ENCODE measurements at places on chromosomes 6 and 20. TPM values are rescaled to one million over a fixed set of nuclear protein-coding genes. Genes with fewer than 3 reads are reported as not detected.

DNA sequence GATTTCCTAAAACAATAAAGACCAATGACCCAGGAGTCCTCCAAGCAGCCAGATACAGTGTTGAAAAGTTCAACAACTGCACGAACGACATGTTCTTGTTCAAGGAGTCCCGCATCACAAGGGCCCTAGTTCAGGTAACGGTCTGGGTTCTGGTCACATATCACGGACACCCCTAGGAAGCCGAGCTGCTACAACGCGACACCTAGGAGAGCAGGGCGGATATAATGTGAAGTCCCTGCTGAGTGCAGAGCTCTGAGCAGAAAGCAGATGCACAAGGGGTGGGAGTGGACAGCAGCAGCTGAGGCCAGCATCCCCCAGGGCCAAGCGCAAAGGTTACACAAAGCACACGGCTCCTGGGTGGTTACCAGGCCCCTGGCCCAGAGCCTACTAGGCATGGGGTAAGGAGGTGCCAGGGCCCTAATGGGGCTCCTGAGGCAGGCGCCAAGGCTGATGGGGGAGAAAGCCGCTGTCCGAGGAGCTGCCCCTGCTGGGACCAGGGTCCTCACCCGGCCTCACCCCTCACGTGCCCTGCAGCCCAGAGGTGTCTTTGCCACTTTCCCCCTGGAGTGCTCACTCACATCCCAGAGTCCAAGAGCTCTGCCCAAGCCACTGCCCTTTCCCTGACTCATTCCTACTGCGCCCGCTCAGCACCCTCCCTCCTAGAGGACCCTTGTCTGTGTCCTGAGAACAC is 8.4 kb downstream of the CST7 start:
- no peak for DNase-seq

- DNase-seq: no peak
Measured at GRCh38 chr6:37317312-37318038, 36.3 kb upstream of the RNF8 start.

DNA sequence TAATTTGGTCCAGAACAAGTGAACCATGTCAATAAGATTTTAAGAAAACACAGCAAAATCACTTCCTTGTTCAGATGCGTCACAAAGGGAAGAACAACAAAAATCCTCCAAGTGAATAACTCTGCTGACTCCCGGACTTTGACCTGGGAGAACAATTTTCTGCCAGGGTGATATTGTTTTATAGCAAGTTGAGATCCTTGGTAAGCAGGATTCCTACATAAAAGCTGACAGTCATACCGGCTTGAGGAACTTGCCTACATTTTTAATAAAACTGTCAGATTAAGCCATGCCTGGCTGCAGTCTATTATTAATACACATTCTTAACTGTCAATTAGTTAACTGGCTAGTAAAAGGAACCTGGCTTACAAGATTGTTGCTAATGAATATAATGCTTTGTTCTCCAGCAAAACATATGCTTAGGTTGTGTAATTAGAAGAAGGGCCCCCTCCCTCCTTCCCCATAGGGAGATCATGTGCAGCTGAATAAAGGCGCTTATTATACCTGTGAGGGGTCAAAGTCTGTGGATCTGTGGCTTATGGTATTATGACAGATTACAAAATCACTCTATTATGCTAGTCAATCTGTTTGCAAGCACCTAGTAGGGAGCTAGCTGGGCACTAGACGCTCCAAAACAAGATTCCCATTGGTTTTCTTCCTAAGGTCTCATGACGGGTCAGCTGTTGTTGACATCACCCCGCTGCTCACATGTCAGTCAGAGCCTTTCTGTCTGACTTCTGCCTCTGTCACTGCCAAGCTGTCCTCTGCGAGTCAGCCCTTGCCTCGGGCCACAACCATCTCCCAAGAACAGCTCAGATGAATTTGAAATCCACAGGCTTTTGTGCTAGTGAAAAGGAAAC is 44.6 kb upstream of the SEC63 start:
- no peak for DNase-seq

DNA sequence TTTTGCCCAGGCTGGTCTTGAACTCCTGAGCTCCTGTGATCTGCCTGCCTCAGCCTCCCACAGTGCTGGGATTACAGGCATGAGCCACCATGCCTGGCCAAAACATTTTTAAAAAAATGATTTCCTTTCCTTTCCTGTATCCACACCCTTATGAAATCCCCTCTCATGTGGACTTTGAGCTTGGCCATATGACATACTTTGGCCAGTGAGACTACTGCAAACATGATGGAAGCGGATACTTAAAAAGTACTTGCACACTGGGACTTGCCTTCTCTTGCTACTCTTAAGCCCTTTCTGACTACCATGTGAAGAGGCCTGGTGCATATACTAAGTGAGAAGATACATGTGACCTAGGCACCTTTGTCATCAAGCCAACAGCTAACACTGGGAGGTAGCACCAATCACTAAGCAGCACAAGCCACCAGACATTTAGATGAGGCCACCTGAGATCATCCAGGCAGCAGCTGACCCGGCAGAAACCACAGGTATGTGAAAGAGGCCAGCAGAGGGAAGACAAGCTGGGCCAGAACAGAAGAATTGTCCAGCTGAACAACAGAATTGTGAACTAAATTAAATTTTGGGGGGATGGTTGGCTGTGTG is 78.5 kb upstream of the HDAC2 start:
- no peak for DNase-seq

DNA sequence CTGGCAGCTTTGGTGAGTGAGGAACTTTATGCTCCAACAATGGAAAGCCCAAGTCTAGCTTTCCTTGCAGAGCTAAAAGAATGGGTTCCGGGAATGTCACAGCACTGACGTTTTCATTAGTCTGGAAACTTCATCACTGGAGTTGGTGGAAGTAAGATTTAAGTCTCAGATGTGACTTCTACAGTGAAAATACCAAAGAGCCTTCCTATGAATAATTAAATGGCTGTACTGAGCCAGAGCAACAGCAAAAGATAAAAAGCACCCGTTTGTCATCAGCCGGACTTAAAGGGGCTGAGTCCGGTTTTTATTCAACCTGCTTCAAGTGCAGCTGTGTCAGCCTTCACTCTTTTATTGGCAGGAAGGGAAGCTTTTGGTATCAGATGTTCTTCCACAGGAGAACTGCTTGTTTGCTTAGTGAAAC is 46.5 kb upstream of the SHLD1 start:
- DNase-seq: no peak

- DNase-seq: no peak
Measured at GRCh38 chr6:122859676-122860075, 70.6 kb downstream of the SMPDL3A start.

DNA sequence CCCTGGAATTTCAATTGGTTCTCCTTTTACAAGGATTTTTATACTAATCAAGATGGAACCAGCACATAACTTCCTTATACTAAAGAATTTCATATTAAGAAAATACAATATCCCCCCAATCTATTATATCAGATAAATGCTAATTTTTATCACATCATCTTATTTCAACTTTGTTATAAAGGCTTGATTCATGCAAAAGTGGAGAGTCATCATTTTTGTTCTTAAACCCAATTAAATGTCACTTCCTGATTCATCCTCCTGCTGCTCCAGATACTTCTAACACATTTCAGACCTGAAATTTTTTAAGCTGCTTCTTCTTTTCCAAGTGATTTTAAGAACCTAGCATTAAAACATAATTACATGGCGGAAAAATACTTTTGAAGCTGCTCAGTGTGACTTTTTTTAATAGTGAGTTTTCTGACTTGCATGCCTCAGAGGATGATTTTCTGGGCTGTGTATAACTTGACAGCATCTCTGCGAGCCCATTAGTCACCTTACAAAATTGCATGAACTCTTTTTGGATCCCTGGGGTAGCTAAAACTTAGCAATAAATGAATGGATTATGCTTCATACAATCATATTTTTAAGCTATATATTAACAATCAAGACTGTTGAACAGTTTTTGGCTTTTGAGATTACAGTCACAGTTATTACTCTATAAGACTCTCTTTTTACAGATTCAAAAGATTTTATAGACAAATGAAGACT is 134.1 kb downstream of the ELOVL4 start:
- DNase-seq: no peak

Gene ZC3H12D
- 5.8 TPM for total RNA-seq

Gene MUCL3
- total RNA-seq: not detected

Gene RSPO3
- 59.4 TPM for total RNA-seq
